Inflammatory macrophage treated with lipopolysaccharide for 1 hour (primary cell): ENCODE measurements at places on chromosomes 16 and 17.

DNA sequence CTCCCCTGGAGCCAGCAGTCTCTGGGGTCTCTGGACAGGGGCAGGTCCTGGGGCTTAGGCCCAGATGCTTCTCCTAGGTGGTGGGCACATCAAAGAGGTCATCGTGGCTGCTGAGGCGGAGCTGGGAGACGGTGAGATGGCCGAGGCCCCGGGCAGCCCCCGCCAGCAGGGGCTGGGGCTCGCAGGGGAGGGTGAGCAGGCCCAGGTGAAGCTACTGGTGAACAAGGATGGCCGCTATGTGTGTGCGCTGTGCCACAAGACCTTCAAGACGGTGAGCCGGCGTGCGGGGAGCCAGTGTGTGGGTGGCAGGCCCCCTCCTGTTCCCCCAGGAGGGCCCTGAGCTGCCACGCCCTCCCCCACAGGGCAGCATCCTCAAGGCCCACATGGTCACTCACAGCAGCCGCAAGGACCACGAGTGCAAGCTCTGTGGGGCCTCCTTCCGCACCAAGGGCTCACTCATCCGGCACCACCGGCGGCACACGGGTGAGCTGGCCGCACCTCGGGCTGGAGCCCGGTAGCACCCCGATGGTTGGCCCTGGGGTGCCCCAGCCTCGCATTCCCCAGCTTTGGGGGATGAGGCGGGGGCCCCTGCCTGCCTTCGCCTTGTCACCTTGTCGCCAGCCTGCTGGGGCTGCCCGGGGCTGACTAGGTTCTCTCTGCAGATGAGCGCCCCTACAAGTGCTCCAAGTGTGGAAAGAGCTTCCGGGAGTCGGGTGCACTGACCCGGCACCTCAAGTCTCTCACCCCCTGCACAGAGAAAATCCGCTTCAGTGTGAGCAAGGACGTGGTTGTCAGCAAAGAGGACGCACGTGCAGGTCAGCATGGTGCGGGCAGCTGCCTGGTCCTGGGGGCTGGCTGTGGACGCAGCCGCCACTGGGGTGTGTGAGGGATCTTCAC lies 3.9 kb upstream of the DNASE1L2 start:
- no peak for DNase-seq

DNA sequence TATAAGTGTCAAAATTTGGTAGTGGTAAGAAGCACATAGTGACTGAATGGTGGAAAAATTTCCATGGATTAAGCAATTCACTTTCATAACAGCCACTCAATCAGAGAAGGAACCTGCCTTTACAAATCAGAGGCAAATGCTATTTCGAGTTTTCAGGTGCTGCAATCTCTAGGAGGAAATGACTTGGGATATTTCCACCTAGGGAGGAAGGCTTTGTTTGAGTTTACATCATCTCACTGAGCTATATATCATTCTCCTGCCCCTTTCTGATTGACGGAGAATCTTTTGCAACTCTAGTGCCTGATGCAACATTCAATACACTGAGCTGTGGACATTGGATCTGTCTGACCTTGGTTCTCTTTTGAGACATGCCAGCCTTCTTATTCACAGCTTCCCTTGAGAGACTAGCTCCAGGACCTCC lies 26.3 kb downstream of the MARCHF10 start:
- DNase-seq: peak; percentile 70

DNA sequence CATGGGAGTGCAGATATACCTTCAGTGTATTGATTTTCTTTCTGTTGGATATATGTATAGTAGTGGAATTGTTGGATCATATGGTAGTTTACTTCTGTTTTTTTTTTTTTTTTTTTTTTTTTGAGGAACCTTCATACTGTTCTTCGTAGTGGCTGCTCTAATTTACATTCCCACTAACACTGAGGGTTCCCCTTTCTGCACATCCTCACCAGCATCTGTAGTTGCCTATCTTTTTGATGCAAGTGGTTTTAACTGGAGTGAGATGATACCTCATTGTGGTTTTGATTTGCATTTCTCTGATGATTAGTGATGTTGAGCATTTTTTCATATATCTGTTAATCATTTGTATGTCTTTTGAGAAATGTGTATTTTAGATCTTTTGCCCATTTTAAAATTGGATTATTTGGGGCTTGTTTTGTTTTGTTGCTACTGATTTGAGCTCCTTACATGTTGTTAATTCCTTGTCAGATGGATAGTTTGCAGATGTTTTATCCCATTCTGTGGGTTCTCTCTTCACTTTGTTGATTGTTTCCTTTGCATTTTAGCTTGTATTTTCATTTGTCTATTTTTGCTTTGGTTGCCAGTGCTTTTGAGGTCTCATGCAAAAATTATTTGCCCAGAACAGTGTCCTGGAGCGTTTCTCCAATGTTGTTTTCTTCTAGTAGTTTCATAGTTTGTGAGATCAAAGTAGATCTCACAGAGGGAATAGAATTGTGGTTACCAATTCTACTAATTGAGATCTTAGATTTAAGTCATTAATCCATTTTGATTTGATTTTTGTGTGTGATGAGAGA lies 25.0 kb upstream of the BCAS3 start:
- DNase-seq: peak; percentile 45

GRCh38 chr17:48478224-48479013 lies 48.4 kb upstream of the SKAP1 start:
- DNase-seq: no peak

DNA sequence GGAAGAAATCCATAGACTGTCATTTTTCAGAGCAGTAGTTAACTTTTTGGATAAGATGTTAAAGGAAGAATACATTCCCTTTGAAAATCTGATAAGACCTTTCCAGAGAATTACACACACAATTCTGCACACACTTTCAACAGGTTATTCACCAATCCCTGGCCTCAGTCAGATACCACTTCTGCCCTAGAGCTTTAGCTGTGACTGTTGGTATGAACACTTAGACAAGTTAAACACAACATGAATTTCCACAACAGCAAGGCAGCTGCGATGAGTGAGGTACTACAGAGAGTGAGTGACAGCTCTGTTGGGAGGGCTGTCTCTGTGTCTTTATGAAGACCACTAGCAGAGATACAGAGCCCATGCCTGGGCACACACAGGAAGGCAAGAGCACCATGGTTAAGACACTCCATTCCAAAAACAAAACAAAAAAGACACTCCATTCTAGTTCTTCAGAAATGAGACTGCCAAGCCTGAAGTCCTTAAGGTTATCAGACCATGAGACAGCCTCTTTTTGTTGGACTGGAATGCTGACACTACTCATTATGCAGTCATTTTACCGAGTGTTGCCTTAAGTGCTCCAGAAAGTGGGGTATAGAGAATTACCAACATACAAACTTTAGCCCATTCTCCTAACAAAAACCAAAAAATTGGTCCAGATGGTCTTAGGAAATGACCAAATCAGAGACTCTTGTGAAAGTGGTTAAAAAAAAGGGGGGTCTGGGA lies 42.4 kb downstream of the TOM1L2 start:
- DNase-seq: no peak

DNA sequence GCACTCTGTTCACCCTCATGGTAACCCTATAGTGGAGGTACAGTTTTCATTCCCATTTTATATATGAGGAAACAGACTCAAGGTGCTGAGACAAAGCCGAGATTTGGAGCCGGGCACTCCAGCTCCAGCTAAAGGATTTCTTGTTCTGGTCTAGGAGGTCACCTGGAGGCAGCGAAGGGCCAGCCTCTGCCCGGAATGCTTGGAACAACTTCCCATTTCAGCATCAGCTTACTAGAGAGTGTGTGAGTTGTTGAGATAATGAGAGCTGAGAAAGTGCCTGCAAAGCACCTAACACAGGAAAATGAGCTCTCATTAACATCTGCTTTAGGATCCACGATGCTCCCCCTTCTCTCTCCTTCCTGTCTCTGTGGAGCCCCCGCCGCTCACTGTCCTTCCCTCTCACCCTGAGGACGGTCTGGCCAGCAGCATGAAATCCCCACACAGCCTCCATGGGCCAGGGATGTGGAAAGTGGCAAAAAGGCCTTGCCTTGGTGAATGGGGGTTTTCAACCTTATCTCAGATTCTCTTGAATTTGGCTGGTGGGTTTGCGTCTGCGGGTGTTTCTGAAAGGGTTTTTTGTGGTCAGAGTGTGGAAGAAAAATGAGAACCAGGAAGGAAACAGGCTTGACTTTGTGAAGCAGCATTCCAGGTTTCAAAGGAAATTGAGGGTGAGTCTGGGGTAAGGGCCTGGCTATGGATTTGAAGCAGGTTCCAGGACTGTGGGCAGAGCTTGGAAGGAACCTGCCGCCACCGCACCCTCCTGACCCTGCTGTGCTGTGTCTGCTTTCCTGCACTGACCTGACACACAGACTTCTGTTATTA lies 178.7 kb downstream of the FOXL1 start:
- no peak for DNase-seq

DNA sequence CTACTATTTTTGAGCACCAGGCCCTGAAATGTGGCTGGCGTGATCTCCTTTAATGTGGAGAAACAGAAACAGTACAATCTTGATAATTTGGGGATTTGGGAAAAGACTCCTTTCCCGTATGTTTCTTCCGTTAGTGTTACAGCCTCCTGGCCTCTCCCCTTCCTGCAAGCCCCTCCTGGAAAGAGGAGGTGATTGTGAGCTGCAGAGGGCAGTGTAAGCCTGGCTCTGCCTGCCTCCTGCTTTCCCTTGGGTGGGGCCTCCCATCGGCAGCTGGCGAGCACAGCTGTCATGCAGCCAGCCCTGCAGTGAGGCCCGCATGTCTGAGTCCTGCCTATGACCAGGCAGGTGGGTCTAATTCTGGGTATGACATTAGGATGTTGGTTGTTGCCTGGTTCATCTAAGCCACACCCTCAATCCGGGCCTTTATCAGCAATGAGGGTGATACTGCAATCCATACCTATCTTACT lies 48.7 kb upstream of the WSB1 start:
- DNase-seq: peak; percentile 82

DNA sequence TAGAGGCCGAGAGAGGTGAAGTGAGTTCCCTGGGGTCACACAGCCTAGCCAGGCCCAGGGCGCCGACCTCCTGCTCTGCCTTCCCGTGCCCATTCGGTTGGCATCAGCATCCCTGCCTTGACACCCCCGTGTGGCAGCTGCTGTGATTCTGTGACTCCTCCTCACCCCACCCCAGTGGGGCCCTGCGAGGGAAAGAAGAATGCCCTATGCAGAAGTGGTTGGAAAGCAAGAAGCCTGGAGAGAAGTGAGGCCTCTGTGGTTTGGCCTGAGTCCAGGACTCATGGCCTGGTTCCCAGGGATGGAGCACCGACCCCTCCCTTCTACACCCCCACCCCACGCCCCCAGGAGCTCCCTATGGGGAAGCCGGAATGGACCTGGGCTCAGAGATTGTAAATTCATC lies 296.2 kb downstream of the SEC14L1 start:
- peak; percentile 60 for DNase-seq

DNA sequence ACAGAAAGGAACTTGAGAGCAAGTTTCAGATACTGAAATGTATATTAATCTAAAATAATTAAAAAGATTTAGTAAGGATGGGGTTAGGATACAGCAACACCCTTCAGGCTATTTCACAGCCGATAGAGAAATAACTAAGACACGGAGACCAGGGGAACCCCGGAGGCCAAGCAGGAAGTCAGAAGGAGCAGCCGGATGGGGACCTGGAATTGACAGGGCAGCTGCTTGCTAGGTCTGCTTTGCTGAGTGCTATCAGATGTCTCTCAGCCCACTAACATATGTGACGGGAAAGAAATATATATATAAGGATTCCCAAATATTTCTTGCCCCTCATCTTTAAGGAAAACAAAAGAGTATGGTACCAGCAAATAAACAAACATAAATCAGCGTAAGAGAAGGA lies 154.1 kb upstream of the CDH5 start:
- DNase-seq: no peak

- no peak for DNase-seq
Measured at GRCh38 chr17:82098939-82099763, 1.1 kb upstream of the FASN start.

DNA sequence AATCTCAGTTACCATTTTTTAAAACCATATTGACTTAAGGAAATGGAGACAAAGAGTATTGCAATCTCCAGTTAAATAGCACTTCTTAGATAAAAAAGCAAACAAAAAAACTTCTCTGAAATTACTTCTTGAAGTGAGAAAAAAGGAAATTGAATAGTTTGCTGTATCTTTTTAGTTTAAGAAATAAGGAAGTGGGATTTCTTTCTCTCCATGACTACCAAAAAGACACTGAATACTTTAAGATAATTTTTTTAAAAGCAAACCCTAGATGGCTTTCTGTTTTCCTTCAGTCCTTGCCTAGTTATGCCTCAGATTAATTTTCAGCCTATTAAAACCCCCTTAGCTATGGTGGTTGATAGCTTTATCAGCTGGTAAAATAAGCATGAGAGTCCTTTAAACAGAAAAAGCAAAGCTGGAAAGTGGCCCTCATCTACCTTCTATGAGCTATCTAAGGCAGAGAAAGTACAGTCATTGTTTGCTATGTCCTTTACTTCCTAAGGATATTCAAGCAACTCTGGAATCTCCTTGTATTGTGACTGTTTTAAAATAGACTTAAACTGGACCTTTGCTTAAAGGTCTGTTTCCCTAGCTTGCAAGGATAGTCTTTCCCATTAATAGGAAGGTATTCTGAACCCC lies 28.6 kb downstream of the TPPP3 start:
- DNase-seq: peak; percentile 23

- DNase-seq: peak; percentile 47
Measured at GRCh38 chr16:14289692-14290340, 218.7 kb downstream of the MRTFB start.

DNA sequence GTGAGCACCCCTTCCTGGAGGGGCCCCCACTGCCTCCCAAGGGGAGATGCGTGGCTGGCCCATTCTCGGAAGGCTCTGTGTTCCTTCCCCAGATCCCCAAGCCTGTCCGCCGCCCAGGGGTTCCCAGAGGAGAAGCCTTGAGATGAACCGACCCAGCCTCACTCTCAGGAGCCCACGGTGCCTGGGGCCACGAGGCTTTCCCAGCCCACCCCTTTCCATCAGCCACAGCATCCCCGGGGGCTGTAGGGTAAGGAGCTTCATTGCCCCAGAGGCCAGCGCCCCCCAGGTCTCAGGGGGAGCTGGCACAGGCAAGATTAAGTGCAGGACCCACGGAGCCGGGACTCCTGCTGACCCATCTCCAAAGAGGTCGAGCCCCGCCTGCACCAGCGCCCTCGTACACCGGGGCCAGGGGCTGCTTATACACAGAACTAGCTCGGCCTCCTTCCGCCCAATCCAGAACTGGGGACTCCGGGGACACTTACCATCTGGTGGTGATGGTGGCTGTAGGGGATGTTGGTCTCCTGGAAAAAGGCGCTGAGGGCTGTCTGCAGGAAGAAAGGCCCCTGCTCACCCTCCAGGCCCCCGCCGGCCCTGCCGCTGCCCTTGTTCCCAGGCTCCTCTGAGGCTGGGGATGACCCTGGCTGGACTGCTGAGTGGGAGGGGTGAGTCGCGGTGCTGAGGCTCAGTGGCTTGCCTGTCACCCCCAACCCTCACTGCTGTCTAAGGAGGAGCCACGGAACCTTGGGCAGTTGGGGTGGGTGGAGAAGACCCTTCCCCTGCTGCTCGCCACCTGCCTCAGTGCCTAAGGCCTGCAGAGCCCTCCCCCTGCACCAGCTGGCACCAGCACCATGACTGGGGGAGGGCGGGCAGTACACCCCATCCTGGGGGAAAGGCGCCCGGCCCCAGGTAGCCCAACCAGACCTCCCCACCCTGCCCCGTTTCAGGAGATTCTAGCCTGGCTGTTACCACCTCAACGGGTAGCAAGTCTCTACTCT lies 4.4 kb downstream of the UBALD1 start:
- no peak for DNase-seq

- DNase-seq: peak; percentile 54
Measured at GRCh38 chr16:23999663-24000062, 163.9 kb downstream of the PRKCB start.
